ENCODE measurements at places on chromosomes 2 and 18.

GRCh38 chr2:149428783-149429182 is 98.4 kb downstream of the LYPD6 start:
- DNase-seq: no peak

- DNase-seq: no peak
Measured at GRCh38 chr18:74277296-74277695, 14.5 kb downstream of the CYB5A start.

DNA sequence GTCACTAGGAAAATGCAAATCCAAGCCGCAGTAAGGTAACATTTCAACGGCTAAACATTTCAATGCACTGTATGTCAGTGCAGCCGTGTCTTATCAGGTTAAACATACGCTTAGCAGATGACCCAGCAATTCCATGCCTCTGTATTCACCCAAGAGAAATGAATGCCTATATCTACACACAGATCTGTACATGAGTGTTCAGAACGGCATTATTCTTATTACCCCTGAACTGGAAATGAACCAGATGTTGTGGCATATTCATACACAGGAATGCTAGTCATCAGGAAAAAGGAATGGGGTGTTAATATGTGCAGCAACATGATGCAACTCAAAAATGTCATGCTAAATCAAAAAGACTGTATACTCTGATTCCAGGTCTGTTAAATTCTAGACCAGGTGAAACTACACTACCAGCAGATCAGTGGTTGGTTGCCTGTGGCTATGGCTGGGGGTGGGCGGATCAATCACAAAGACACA is 80.4 kb upstream of the RPL31 start:
- no peak for DNase-seq

GRCh38 chr2:166238176-166238575 is 110.4 kb upstream of the SCN1A start:
- DNase-seq: no peak

DNA sequence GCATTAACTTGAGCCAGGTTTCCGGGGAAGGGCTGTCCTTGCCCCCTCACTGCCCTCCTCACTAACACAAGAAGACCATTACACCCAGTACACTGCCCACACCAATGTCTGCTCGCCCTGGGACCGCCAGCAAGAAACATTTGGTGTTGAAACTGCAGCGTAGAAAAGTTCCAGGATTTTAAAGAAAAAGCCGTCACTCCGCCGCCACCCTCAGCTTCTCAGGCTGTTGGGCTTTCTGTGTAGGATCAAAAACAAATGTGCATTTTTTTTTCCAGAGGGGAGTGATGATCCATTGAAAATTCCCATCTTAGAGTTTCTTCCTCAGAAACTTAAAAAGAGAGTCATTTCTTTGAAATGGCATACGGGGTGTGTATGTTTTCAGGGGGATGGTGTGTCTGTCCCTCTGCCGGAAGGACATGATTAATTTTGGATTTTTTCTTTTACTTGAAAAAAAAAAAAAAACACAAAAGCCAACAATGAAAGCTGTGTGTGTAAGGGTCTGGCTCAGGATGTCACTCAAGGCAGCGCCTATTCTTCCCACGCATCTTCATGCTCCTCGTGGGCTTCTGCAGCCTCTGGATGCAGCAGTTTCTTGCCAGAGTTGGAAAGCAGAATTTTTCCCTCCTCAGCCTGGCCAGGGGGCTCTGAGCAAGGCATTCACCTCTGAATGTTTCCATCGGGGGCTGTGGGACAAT is 184.9 kb downstream of the GLI2 start:
- DNase-seq: no peak

- DNase-seq: no peak
Measured at GRCh38 chr2:19775315-19775714, 126.5 kb downstream of the TTC32 start.

- DNase-seq: no peak
Measured at GRCh38 chr18:51168960-51169662, 28.4 kb downstream of the MEX3C start.

DNA sequence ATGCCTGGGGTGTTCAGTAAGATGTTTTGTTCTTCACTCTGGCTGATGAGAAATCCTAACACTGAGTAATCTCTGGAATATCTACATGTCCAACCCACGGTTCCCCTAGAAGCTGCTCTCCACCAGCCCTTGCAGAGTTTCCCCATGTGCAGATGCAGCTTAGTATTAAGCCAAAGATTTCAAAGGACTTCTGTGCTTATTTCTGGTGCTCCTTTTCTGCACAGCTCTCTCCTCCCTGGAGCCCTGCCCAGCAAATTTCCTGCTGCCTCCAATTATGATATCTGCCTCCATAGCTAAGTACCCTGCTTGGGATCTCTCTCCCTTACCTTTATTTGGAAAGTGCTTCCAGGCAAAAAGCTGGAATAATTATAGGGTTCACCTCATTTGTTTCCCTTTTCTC is 949.3 kb downstream of the BCL11A start:
- DNase-seq: no peak

GRCh38 chr2:44753552-44754285 is 187.8 kb upstream of the SIX3 start:
- DNase-seq: no peak

- peak; percentile 9 for DNase-seq
Measured at GRCh38 chr18:5073026-5073944, 123.8 kb downstream of the AKAIN1 start.

- no peak for DNase-seq
Measured at GRCh38 chr2:219292616-219293015, 13.4 kb downstream of the DNAJB2 start.

- no peak for DNase-seq
Measured at GRCh38 chr18:70082430-70082829, 123.1 kb downstream of the RTTN start.

DNA sequence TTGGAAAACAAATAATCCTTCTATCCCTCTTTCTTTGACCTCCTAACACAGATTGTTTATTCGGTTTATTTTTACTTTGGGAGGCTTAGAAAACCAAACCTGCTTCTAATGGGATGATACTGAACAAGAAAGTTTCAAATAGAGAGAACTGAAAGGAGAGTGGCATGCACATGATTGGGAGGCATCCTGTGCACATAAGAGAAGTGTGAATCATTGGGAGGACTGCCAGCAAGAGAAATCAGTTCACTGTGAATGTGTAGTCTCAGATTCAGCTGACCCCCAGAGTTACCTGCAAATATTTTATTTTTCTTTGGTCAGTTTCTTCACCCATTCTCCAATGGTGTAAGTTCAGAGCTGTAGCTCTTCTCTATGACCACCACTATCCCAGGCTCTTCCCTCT is 1363.2 kb upstream of the ACVR2A start:
- no peak for DNase-seq

- no peak for DNase-seq
Measured at GRCh38 chr2:120631724-120632123, 103.9 kb upstream of the GLI2 start.

DNA sequence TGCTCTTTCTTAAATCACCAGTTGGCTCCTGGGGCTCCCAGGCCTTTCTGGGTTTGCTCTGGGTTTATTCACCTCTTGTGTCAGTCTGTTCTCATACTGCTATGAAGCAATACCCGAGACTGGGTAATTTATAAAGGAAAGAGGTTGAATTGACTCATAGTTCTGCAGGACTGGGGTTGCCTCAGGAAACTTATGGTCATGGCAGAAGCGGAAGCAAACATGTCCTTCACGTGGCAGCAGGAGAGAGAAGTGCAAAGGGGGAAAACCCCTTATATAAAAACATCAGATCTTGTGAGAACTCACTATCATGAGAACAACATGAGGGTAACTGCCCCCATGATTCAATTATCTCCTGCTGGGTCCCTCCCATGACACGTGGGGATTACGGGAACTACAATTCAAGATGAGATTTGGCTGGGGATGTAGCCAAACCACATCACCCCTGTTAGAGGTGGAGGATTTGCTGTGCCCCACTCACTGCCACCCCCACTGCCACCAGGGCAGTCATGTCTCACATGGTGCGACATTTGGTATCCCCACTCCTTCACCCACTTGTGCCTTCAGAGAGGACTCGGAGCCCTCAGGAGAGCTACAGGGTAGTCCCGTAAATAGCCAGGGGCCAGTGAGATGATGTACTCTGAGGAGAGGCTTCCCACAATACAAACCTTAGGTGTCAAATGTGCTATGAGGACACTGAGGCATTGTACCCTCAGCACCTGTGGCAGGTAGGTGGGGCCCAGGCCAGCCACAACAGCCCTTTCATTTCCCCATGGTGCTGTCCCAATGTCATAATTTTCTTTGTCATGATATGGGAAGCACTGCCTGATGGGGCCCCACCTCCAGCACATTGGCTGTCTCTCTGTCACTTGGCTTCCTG is 35.7 kb downstream of the CDC42EP3 start:
- peak; percentile 58 for DNase-seq

- no peak for DNase-seq
Measured at GRCh38 chr2:129004485-129004884, 685.8 kb upstream of the HS6ST1 start.

DNA sequence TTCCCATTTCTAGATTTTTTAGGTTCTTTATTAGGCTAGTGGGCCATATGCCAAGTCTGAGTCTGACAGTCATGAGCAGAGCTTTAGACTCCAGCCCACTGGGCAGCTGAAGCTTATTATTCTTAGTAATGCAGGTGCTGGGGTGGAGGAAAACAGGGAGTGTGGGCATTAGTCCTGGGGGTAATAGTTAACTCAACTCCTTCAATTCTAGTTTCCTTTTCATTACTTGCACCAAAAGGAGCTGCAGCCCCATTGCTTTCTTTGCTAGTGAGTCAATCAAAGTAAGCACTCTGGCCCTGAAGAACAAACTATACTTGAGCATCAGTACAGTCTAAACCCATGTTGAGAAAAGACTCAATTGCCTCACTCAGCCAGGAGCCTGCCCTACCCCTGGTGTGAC is 35.5 kb downstream of the ICOS start:
- DNase-seq: no peak

- no peak for DNase-seq
Measured at GRCh38 chr2:128632501-128632800, 313.8 kb upstream of the HS6ST1 start.

GRCh38 chr2:41137031-41137430 is 685.1 kb upstream of the SLC8A1 start:
- DNase-seq: no peak

- DNase-seq: no peak
Measured at GRCh38 chr2:103138123-103138901, 376.5 kb downstream of the TMEM182 start.

DNA sequence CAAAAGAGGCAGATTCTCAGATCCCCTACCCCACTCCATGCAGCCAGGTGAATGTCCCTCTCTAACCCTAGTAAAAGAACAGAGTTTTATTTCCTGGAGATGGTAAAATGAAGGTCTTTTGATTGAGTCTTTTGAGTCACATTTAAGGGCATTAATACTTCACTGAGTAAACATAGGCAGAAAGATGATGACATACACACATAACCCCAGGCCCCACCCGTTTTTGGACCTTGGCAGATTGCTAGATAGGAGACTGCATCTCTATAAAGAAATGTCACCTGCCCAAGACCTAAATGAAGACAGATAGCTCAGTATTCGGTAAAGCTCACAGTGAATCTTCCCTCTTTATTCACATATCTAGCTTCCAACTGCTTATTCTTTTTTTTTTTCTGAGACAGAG is 28.3 kb upstream of the PEX13 start:
- no peak for DNase-seq

- DNase-seq: peak; percentile 90
Measured at GRCh38 chr2:237572021-237572741, 5.8 kb downstream of the PRLH start.

DNA sequence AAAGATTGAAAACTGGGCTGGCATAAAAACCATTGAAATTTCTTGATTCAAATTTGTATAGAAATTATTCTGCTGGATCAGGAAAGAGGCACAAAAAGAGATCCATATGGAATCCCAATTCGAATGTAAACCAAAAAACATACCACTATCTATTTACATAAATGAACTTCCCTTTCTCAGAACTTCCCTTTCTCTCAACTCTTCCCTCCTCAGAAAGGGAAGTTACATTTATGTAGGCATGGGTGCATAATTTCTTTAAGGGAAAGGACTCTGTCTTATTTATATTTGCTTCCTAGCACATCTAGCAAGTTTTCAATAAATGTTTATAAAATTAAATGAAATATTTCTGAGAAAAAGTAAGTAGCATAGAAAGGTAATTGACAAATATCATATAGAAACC is 398.1 kb upstream of the ATP5MC3 start:
- DNase-seq: no peak

GRCh38 chr18:7104649-7105048 is 12.9 kb downstream of the LAMA1 start:
- DNase-seq: no peak

- DNase-seq: no peak
Measured at GRCh38 chr2:19667085-19667484, 234.7 kb downstream of the TTC32 start.

GRCh38 chr2:83528767-83529166 is 930.3 kb downstream of the SUCLG1 start:
- no peak for DNase-seq

- no peak for DNase-seq
Measured at GRCh38 chr2:56337342-56337741, 153.6 kb downstream of the CCDC85A start.

DNA sequence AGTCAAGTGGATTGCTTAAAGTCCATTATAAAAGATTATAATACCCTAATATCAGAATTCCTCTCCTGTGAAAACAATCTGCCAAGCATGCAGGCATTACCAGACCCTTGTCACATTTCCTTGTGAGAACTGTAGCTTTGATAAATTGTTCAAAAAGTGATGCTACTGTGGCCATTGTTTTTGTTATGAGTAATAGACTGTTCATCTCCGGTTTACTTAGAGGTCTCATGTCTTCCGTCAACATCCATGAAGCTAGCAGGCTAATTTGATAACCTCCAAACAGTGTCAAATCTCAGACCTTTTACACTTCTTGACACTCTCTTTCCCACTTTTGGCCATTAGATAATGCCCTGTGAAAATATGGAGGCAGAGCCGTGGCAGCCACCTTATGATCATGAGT is 342.7 kb downstream of the CPS1 start:
- no peak for DNase-seq

DNA sequence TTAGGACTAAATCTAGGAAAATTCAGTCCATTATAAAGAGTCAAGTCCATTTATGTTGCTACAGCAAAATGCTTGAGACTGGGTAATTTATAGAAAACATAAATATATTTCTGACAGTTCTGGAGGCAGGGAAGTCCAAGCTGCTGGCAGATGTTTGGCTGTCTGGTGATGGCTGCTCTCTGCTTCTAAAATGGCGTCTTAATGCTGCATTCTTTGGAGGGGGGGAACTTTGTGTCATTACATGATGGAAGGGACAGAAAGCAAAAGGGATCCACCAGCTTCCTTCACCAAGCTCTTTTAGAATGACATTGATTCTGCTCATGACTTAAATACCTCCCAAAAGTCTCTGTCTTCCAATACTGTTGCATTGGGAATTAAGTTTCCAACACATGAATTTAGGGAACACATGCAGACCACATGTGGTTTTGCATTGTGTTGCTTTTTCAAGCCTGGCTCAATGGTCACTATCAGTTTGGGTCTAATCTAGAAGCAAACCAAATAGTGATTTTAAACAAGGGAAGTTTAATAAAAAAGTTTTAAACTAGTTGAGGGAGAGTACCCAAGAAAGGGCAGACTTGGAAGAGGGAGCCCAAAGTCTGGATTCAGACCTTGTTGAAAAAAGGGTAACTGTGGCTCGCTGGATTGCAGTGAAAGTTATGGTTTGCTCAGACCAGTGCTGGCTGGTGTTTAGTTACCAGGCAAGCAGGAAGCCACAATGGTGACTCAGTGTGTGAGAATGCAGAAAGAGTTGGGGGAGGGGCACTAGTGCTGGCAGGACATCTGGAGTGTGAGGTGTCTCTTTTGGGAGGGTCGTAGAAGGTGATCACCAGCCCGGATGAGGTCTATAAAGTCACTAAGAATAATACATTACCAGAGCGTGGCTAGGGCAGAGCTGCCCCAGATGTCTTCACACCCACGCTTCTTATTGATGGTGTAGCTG is 30.8 kb downstream of the C18orf54 start:
- DNase-seq: no peak

GRCh38 chr2:107735201-107735600 is 91.5 kb upstream of the RGPD4 start:
- DNase-seq: no peak
